ENCODE measurements at places on chromosomes 4 and X. TPM values are rescaled to one million over a fixed set of nuclear protein-coding genes. Genes with fewer than 3 reads are reported as not detected.

DNA sequence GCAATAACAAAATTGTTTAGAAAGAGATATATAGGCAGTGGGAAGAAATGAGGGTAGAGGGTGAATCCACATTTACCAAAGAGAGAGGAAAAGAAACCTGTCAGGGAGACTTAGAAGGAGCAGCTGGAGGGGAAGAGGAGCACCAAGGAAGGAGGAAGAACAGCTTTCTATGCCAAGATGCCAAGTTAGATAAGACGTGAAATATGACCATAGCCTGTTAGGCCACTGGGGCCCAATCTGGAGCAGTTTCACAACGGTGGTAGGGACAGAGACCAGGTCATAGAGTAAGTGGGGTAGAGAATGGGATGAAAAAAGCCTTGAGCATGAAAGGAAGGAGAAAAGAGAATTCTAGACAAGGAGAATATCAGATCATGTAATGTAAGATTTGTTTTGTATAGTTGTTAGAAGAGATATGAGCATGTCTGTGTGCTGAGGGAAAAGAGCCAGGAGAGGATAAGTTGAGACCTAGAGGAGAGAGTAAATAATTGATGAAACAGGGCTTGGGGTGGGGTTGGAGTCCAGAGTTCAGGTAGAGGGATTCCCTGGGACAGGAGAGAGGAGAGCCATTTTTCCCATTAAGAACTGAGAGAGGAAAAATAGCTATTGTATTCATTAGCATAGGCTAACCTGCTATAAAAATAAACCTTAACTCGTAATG is 4.4 kb upstream of the SOWAHB start:
- DNase-seq, result no peak

DNA sequence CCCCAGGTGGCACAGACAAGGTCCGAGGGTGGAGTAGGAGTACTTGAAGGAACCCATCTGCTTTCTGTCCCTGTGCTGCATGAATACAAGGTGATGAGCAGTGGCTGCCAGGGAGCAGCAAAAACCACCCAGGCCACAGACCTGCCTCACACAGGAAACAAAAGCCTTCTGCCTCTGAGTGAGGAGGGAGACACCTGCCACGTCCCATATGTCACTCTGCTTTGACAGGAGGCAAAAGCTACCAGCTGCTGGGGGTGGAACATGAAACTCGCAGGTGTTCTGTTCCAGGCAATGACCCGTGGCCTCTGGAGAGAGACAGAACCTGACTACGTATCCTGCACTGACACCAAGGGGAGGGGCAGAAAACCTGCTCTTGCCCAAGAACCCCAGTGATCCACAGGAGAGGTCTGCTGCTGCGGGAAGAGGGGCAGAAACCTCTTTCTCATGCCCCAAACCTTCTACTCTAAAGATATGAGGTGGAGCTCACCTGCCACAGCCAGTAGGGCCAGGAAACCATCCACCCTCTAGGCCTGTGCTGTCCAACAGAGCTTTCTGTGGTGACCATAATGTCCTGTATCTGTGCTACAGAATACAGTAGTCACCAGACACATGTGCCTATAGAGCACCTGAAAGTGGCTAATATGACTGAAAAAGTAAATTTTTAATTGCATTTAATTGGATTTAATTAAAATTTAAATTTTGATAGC is 172.9 kb downstream of the PRDM5 start:
- peak; percentile 10 for DNase-seq

Gene CDX4
- total RNA-seq, result not detected

Gene LIN54
- total RNA-seq, result 31.7 TPM

DNA sequence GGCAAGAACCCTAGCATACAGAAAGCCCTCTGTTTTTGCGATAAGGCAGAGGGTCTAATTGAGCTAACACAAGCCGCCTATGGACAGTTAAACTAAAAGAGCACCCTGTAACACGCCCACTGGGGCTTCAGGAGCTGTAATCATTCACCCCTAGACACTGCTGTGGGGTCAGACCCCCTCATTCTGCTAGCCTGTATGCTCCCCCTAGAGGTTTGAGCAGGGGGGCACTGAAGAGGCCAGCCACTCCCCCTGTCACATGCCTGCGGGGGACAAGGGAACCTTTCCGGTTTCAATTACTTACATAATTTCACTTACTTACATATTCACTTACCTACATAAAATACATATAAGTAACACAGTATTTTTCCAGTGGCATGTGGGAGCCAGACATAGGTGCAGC is 469.5 kb upstream of the FAM241A start:
- no peak for DNase-seq

Gene COX18
- 17.9 TPM for total RNA-seq

- DNase-seq, result no peak
These were observed 20.8 kb downstream of the ATP5ME start for GRCh38 chr4:653080-653821.

Gene ANKRD17
- 63.7 TPM for total RNA-seq

DNA sequence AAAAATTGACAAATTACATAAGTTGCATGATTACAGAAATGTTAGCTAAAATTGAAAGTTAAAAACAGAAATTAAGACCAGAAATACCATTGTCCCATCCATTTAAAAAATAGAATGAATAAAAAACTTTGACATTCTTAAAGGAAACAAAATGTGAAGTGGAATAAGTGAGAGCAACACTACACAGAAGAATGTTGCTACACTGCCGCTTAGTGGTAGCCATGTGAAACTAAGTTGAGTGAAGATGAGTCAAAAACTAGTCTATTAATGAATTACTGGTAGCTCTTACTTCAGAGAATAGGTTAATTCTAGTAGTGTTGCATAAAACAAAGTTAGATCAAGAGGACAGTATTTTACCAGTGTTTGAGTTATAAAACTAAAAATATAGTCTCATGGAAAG is 571.0 kb upstream of the KLHL4 start:
- DNase-seq, result peak; percentile 5

Gene ADH6
- not detected for total RNA-seq

GRCh38 chr4:54719378-54719777 is 61.6 kb downstream of the KIT start:
- no peak for DNase-seq

DNA sequence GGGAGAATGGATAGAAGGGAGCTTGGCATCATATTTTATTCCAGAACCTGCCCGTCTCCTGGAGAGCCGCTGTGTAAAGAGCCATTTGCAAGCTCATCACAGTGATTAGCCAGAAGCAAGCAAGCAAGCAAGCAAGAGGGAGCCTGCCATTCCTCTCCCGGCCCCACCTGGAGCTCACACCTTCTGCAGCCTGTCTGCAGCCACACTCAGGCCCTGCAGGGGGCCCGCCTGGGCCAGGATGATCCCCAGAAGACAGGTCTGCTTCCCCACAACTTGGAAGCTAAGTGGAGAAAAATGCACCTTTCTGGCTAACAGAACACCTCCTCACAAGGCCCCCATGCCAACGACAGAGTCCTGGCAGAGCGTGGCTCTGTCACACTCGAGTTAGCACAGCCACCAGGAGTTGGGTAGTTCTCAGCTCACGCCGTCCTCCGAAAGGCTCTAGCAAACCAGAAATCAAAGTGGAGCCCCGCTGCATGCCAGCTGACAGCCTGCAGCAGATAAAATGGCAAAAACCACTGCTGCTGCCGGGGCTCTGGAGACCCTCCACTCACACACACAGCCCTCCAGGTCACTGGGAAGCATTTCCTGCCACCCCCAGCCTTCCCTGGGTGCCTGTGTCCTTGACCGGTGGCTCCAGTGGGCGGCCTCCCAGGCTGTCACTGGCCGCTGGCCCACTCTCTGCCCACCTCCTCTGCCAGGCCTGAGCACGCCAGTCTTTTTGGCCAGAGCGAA is 54.9 kb downstream of the DCTD start:
- no peak for DNase-seq

Gene SLC6A14
- not detected for total RNA-seq

Gene USP51
- 2.5 TPM for total RNA-seq

DNA sequence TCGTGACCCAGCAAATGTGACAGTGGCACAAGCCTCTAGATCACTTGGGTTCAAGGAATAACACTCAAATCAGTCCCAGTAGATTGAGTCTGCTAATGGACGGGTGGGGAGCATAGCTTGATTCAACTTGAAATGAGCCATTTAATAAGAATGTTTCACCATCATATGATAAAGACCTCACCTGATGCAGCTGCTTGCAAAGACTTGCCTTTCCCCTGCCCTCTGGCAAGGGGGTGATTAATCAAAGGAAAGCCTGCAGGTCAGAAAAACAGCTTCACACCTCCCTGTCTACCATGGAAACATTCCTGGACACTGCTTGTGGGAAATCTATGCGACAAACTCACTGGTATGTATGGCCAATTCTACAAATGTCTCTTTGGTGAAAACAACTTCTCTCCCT is 54.5 kb downstream of the CD99L2 start:
- no peak for DNase-seq

GRCh38 chr4:88646528-88647280 is 50.9 kb downstream of the NAP1L5 start:
- DNase-seq, result no peak

Gene GLUD2
- 0.65 TPM for total RNA-seq

Gene MAGEC2
- total RNA-seq, result not detected

DNA sequence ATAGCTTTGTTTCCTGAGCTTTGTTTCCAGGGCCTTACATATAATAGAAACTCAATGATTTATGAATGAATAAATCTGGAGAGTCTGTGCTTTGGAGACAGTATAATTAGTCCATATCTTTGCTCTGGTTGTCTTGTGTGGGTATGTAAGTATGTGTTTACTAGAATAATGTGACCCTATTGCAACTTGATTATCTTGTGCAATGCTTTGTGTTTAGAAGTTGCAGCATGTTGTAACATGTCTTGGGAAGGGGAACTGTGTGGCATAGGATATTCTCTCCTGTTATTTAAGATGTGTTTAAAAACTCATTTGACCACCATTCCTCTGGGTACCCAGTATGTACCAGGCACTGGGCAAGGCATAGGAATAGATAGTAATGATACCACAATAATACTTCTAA is 6.1 kb downstream of the SPATA18 start:
- DNase-seq, result no peak

- DNase-seq, result no peak
These were observed 359.0 kb downstream of the HS3ST1 start for GRCh38 chr4:11069581-11070211.

Gene CSAG2
- total RNA-seq, result not detected

Gene NAA10
- total RNA-seq, result 115 TPM

Gene BEX5
- total RNA-seq, result 2.3 TPM

Gene KIAA1210
- total RNA-seq, result not detected

Gene DYNLT3
- total RNA-seq, result 16.1 TPM

Gene INTU
- 0.56 TPM for total RNA-seq

DNA sequence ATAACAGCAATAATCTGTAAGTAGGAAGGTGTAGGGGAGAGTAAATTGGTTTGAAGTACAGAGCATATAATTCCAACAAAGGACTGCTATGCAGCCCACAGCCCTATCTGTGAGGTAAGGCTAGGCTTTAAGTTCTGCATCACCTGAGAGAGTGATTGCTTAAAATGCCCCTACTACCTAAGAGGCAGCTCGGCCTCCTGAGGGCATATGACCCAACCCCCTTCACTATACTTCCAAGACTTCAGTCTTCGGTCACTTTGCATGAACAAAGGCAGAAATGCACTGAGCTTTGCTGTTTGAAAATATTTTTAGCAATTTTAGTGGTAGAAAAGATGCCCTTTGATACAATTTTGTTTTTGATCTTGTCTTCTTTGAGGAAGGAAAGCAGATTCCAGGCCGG is 4.9 kb upstream of the DDX3X start:
- DNase-seq, result no peak

Gene CYBB
- not detected for total RNA-seq

GRCh38 chr4:91325495-91325894 is 978.3 kb upstream of the GRID2 start:
- DNase-seq, result no peak

Gene TEX13B
- total RNA-seq, result not detected

Gene TRIM60
- not detected for total RNA-seq

- DNase-seq, result no peak
These were observed 43.6 kb upstream of the PHOX2B start for GRCh38 chr4:41792166-41792565.

- DNase-seq, result peak; percentile 82
These were observed 119.9 kb downstream of the RASGEF1B start for GRCh38 chr4:81351654-81352445.

- DNase-seq, result peak; percentile 59
These were observed 14.3 kb downstream of the ANTXR2 start for GRCh38 chr4:80058740-80059139.

Gene GRIA3
- not detected for total RNA-seq

Gene RPA4
- 0.26 TPM for total RNA-seq

Gene GAB3
- 2.9 TPM for total RNA-seq

DNA sequence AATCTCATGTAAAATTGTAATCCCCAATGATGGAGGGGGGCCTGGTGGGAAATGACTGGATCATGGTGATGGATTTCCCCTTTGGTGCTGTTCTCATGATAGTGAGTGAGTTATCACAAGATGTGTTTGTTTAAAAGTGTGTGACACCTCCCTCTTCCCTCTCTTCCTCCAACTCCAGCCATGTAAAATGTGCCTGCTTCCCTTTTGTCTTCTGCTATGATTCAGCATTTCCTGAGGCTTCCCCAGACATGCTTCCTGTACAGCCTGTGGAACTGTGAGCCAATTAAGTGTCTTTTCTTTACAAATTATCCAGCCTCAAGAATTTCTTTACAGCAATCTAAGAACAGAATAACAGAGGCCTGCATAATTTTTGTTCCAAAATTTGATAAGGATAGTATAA is 85.2 kb downstream of the ANAPC10 start:
- no peak for DNase-seq

Gene GPRIN3
- total RNA-seq, result 10.5 TPM

GRCh38 chrX:39204945-39205344 is 403.7 kb downstream of the MID1IP1 start:
- peak; percentile 75 for DNase-seq

DNA sequence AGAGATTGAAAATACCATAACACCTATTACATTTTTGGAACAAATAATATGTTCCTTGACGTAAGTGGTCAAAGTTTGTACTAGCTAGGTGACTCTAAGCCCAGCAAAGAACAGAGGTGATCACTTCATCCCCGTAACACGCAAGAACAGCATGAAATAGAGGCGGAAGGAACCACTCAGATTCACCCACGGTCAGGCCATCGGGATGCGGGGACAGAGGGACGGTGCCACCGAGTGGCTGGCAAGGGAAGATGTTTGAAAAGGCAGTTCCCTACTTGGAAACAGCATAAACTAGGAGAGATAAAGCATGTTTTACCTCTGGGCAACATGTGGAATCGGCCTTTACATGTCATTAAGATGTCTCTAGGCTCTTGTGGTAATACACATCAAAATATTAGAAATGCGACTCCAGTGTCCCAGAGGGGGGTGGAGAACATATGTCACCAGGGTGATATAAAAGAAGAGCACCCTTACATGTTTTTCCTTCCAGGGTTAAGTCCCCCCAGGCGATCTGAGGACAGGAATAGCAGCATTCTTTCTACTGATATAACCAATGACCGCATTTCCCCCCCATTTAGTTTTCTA is 84.0 kb downstream of the PHKA2 start:
- DNase-seq, result peak; percentile 30

DNA sequence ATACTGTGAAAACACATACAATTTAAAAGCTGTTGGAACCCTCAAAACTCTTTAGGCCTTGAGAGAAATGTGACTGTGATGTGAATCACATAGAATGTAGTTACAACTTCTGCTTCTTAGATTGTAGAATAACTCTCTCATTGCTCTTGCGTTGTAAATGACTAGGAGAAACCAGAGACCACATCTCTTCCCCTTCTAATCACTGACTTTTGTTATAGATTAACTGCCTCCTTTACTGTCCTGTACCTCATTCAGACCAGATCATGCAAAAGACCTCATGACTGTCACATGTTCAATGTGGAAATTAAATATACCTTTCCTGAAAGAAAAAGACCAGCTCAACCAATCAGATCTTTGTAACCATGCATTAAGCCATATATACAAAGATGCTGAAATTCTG is 43.2 kb upstream of the NEIL3 start:
- no peak for DNase-seq

- DNase-seq, result peak; percentile 64
These were observed 69.1 kb upstream of the UCP1 start for GRCh38 chr4:140637836-140638235.

GRCh38 chr4:6594826-6595355 is 19.9 kb downstream of the MAN2B2 start:
- DNase-seq, result no peak

Measured in activated CD4-positive, alpha-beta T cell treated with anti-CD3 and anti-CD28 coated beads for 36 hours (primary cell).